ENCODE measurements at places on chromosomes 12 and 14. TPM values are rescaled to one million over a fixed set of nuclear protein-coding genes. Genes with fewer than 3 reads are reported as not detected.
A peak's percentile ranks its signal among the peaks of the same experiment; 100 is the strongest.

The MANSC1 gene
- total RNA-seq = 2.2 TPM

The EML5 gene
- total RNA-seq = 8.1 TPM

GRCh38 chr12:5945071-5946008 lies at the start of gene ANO2:
TSS of gene ANO2 (minus strand) at chr12:5945259. CDS start at chr12:5945217, 42 bp downstream.
- DNase-seq = no peak

DNA sequence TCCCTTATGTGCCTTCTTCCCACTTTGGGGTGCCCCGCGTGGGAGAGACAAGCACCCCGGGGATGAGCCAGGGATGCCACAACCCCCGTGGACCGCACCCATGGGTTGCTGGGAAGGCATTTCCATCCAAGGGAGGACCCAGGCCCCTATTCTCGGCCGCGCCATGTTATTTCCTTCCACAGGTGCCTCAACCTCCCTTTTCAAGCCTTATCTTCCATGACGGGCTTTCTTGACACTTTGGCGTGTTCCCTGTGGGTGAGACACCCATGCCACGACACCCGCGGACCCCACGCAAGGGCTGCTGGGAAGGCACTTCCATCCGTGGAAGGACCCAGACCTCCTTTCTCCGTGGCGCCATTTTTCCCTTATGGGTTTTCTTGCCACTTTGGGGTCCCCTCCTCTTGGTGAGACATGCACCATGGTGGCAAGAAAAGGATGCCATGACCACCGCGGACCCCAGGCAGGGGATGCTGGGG lies 269.2 kb downstream of the ALG10 start:
- DNase-seq = no peak

DNA sequence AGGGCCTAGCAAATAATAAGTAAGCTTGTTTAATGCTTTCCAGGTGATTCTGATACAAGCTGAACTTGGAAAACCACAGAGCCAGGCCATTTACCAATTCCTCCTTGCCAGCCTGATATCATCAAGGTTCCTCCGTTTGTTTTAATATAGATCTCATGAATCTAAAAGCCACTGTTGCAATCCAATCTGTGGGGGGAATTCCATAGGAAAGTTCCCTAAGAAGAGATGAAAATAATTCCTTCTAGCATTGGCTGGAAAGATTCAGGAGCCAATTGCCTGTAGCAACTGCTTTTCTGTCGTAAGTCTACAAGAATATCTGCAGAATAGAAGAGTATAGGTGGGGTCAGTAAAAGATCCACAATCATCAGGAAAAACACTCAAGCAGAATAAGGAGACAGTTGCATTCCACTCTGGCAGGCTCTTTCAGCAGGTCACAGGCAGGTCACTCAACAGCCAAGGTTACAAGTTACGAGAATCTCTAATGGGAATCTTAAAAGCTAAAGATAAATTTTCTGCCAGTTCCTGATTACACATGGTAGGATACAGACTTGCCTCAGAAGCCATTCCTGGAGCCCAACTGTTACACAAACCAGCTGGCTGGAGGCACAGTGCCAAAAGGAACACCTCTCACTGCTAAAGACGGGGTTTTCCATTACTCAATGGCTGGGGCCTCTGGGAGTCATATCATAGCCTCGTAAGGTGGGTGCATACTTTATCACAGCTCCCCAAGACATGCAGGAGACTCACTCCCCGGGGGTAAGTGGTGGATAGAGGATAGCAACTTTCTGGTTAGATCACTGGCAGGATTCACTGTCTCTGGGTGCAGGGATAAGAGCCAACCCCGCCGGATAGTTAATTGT lies 43.6 kb downstream of the FGD6 start:
- no peak for DNase-seq

DNA sequence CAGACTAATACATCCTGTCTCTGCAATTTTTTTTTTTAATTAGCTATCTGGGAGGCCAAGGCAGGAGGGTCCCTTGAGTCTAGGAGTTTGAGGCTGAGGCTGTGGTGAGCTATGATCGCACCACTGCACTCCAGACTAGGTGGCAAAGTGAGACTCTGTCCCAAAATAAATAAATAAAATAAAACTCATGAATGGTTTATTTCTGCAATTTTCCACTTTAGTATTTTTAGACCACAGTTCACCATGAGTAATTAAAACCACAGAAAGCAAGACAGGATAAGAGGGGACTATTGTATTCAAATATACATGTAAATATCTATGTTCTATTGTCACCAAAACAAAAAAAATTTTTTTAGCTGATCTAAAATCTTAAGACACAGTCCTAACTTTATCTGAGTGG lies 17.8 kb downstream of the TAOK3 start:
- DNase-seq = no peak

GRCh38 chr12:89927226-89927698 lies 218.6 kb upstream of the ATP2B1 start:
- no peak for DNase-seq

DNA sequence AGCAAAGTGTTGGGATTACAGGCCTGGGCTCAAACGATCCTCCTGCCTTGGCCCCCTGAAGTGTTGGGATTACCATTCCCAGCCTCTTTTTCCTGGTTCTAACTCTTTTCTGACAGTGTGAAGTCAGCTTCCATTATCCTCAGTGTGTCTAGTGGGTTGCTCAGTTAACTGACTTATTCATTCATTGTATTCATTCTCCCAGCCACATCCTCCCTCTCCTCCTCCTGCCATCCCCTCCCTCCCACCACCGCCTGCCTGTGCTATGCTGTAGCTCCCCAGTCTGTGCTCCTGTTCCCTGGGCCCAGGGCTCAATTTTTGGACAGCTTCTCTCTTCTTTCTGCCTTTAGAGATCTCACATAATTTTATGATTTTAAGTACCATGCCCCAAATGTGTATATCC lies 19.4 kb downstream of the ATP6V0A2 start:
- no peak for DNase-seq

DNA sequence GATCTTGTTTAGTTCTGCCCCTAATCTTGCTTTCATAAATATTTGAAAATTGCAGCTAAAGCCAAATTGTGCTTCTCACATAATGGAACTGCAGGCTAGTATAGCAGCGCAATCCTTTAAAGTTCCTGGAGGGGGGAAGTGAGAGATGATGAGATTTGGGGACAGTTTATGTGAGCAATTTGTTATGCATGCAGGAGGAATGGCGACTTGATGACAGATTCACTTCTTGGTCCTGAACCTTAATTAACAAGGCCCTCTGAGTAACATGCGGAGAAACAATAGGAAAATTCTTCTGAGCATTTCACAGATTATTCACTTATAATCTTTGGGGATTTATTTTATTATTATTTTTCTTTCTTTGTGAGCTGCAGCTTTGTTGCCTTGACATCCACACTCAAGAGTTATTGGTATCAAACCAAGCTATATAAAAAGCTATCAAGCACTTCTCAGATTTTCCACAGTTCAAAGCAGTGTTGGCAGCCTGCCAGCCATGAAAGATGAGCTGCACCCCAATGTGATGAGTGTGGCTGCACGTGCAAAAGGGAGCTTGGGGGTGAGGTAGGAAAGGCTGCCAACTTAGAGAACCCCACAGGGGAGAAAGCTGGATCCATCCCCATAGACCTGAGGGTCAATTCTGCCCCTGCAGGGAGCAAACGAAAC lies 1662.2 kb upstream of the FLRT2 start:
- DNase-seq = no peak

DNA sequence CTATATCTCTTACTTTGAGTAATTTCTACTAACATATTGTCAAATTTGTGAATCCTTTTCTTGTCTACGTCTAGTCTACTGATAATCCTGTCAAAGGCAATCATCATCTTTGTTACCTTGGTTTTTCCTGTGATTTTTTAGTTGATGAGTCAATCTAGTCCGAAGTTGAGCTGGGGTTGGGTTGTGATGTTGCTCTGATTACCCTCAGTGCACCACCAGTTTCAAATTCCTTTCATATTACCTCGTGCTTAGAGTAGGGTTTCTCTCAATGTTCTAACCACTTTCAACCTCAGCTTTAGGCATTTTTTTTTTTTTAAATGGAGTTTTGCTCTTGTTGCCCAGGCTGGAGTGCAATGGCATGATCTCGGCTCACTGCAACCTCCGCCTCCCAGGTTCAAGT lies 186.8 kb downstream of the BTG1 start:
- no peak for DNase-seq

GRCh38 chr12:104779134-104779533 lies 179.0 kb downstream of the SLC41A2 start:
- no peak for DNase-seq

DNA sequence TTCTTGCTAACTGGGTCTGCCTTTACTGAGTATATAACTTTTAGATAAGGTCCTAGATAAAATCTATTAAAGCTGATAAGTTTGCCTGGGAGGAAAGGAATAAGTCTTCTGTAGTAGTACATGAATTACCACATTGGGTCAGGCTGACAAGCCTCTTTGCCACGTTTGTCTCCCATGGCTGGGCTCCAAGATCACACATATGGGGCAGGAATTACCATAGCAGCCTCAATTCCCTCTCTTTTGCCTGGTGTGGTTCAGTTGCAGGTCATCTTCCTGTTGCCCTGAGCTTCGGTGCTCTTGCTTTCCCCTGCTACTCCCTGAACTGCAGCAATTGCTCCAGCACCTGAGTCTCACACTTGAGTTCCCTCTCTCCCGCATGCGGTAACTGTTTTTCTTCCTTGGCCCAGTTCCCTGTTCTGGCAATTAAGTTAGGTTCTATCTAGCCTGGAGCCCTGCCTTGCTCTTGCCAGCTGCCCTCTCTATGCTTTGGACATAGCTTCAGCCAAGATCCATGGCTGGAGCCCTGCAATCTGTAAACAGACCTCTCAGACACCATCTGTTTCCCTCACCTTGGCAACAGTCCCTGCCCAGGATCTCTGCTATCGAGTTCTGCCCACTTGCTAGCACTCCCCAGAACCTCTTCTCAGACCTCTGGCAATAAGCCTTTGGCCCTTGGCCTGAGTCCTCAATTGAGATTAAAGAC lies 5.8 kb upstream of the GLT8D2 start:
- no peak for DNase-seq

DNA sequence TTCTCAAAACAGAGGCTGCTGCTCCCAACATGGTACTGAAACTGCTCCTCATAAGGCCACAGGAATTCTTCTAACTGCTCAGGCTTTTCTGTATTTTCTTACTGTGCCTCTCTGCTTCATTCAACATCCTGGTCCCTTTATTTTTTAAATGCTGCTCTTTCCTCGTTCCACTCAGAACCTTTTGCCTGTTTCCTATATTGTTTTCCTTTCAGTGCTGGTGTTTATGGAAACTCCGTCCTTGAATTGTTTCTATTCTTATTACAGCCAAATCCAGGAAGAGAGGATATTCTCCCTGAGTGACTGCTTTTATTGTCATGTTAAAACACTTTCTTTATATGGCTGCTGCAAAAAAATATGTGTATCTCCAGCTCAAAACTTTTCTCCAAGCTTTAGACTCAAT lies 173.0 kb upstream of the E2F7 start:
- DNase-seq = no peak

GRCh38 chr14:58923751-58924405 lies 264.6 kb upstream of the DAAM1 start:
- no peak for DNase-seq

DNA sequence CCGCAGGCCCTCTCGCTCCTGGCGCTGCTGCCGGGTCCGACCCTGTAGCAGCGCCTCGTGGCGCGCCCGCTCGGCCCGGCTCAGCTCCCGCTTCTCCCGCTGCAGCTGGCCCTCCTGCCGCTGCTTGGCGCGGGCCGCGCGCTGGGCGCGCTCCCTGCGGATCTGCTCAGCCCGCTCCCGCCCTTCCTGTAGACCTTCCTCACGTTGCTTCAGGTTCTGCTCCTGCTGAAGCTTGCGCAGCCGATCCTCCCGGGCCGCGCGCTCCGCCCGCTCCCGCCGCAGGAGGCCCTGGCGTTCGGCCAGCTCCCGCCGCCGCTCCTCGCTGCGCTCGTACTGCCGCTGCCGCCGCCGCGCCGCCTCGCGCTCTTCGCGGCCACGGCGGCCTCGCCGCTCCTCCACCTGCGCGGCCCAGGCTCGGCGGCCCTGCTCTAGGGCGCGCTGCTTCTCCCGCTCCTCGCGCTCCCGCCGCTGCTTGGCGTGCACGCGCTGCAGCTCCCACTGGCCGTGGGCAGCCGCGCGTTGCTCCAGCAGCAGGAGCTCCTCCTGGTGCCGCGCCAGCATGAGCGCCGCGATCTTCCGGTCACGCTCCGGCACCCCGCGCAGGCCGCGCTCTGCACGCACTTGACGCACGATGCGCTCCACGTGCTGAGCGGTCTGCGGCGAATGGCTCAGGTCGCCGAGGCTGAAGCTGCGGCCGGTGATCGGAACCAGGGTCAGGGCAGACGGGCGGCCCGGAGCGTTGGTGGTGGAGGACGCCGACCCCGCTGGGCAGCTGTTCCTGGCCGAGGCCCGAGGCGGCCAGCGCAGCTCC lies 2.4 kb downstream of the CCDC177 start:
- DNase-seq = peak; percentile 36

DNA sequence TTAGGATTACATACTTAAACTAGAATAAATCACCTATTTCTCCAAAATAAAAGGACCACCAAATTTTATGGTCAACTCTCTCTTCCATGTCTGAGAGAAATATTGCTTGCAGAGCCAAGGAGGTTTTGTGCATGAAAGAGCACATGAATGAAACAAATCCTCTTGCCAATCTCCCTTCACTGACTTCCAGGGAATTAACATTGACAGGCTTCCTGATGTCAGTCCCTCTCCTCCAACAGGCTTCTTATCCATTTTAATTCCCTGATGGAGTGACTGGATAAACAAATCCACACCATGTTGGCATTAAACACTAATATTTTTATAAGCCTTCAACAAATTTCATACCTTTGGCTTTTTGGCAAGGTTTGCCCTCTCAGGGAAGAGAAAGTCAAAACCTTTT lies 45.3 kb upstream of the CNTN1 start:
- DNase-seq = no peak

- no peak for DNase-seq
These were observed 106.9 kb downstream of the RFLNA start for GRCh38 chr12:124401704-124402221.

- DNase-seq = no peak
These were observed 161.7 kb downstream of the SLC15A4 start for GRCh38 chr12:128662101-128662500.

GRCh38 chr14:65003394-65003793 lies 16.7 kb downstream of the FNTB start:
- no peak for DNase-seq

DNA sequence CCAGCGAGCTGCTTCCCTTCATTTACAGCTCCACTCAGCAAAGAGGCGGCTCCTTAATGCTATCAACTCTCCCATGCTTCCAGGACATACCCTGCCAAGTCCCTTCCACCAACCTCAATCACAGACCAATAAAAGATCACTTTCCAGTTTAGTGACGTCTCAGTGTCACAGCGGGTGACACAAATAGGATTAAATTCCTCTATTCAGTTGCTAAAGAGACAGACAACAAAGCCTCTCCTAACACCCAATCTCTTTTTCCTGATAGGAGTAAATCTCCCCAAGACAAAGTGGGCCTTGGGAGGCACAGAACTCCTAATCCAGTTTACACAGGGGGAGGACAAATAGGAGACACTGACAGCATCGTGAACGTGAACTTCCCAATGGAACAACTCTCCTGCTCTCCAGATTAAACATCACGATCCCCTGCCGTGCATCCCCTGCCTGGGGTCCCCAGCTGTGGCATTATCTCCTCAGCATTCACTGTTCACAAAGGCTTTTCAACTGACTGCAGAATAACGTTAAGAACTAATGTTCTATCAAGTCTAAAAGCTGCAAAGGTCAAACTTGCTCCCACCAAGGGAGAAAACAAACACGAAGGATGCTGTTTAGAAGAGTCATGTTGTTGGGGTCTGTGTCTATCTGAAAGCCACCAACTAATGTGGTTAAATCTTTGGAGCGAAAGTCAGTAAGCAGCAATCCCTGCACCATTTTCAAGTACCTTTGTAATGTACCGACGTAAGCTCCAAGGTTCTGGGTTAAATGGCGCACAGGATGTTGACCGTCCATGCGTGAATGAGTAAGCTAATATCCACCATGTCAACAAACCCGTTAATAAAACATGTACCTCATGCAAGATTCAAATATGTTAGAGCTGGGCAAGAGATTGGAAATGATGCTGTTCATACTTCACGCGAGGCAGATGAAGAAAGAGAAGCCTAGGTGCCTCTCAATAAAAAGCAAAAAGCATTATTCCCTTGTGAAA lies 31.5 kb downstream of the TMEM132D start:
- DNase-seq = no peak
